ENCODE measurements at places on chromosomes 11 and 22.
A peak's percentile ranks its signal among the peaks of the same experiment; 100 is the strongest.

DNA sequence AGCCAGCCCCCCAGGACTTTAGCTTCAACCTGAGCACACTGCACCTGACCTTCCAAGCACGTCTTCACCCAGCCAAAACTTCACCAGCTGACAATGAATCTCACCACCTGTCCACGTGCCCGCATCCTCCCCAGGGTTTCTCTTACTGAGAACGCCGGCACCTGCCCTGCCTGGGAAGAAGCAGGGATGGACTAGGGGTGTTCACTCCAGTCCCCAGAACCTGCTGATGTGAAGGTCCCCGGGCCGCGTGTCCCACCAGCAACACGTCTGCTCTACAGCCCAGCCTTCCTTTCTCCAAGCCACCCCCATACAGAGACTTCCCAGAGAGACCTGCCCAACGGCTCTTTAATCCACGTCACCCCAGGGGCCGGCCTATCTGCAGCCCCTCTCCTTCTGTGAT is 12.8 kb downstream of the CPT1A start:
- DNase-seq, result no peak

DNA sequence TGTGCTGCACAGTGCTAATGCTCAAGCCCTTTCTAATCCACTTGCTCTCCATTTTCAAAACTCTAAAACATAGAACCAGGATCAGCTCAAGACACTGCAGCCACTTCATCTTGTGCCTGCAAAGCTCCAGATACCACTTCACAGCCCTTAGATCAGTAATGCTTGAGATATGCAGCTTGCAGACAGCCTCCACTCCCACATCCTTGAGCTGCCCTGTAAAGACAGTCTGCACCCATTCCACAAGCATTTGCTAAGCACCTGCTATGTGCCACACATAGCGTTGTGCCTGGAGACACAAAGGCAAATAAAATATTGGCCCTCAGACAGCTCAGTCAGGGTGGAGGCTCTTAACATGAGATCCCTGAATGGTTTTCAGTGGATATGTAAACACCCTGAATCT is 192.5 kb upstream of the SNX19 start:
- no peak for DNase-seq

DNA sequence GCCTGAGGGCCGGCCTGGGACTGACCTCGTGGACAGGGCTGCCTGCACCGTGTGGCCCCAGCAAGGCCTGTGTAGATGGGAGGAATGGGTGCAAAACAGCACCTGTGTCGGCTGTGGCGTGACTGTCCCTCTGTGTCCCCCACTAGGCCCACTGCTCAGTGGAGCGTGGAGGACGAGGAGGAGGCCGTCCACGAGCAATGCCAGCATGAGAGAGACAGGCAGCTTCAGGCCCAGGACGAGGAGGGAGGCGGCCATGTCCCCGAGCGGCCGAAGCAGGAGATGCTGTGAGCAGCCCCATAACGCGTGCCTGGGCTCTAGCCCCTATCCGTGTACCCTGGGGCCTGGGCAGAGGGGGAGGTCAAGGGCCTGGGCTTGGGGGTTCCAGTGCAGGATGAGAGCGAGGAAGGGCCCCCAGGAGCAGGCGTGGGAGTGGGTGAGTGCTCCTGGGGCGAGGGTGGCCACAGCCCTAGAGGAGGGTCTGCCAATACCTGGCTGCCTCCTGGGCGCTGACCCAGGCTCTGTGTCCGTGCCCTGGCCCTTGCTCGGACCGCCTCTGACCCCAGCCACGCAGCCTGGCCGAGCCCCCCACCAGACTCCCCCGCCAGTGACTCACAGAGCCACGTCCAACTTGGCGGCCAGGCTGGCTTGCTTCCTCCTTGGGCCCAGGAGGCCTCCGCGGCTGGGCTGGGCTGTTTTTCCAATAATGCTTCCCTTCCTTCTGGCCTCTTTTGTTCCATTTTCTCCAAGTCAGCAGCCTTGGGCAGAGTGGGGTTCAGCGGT is 11.6 kb downstream of the PRR33 start:
- no peak for DNase-seq

DNA sequence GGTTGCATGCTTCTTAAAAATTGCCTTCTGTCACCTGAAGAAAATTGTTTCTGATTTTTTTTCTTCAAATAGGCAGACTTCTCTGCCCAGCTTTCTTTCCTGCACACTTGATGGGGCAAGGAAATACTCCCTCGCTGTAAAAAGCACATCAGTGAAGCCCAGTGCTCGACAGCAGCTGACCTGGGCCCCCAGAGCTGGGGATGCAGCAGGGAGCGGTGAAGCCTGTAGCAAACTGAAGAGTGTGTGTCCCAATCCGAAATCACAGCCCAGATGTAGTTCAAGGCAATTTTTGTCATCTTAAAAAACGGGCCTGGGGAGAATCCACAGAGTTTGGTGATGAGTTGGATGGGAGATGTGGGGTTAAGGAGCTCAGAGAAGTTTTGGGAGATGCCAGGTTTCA is 27.0 kb upstream of the MPPED1 start:
- no peak for DNase-seq

GRCh38 chr11:134460062-134460561 is 48.1 kb upstream of the B3GAT1 start:
- no peak for DNase-seq

DNA sequence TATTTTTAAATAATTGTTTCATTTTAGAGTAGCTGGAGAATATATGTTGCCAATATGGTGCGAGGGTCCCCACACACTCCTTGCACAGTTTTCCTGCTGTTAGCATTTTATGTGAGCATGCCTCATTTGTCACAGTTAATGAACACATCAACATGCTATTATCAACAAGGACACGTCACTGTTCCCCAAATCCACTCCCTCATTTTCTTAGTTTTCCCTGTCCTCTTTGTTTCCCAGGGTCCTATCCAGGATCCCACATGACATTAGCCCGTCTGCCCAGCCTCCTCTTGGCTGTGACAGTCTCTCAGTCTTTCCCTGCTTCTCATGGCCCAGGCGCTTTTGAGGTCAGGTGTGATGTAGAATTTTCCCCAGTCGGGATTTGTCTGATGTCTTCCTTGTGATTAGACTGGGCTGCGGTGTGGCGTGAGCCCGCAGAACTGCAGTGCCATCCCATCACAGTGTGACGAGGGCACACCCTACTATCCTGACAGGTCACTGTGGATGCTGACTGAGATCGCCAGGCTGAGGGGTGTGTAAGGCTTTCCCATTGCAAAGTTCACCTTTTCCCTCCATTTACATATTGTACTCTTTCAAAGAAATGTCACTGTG is 450.6 kb upstream of the B3GAT1 start:
- DNase-seq, result no peak

DNA sequence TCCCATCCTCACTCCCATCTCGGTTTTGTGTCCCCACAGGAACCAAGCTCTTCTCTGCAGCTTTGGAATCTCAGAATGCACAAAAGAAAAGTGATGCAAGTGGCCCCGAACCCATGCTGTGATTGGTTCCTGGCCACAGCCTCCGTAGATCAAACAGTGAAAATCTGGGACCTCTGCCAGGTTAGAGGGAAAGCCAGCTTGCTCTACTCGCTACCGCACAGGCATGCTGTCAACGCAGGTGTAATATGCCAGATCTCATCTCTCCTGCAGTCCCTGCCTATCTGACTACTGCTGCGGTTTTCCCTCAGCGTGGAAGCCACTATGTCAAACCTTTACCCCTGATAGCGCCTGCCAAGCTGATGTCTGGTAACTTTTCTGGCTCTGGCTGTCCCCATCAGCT is 200.5 kb upstream of the LRRC4C start:
- DNase-seq, result no peak

DNA sequence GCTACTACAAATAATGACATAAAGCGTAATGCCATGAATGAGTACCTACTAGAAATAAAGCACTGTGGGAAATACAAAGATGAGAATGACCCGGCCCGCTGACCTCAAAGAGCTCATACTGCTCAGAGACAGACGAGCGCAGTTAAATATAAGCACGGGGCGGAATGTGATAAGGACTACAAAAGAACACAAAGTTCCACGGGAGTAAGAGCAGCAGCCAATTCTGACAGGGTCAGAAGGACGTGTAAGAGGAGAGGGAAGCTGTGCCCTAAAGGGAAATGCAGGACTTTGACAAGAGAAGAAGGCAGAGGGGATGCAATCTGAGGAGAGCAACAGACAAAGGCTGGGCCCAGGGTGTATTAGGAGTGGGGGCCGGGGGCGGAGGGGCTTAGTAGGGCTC is 314.6 kb downstream of the LARGE1 start:
- DNase-seq, result no peak

GRCh38 chr22:21972293-21972779 is 10.3 kb downstream of the TOP3B start:
- no peak for DNase-seq

GRCh38 chr11:99693941-99694492 is 673.3 kb downstream of the CNTN5 start:
- no peak for DNase-seq

DNA sequence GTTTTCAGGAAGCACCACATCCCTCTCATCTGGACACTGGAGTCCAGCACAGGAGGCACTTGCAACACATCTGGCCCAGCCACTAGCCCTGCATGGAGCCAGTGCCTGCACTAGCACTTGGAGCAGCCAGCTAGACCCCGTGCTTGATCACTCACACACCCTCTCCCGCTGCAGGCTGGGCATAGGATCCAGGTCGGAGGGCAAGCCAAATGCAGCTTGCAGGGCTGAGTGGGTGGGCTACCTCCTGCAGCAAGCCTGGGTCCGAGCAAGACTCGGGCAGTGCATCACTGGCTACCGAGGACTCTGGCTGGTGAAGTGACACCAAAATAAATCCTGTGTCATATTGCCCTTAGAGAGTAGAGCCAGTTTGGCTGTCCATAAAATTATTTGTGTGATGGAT is 1795.4 kb downstream of the LRRC4C start:
- no peak for DNase-seq

GRCh38 chr11:122253589-122254231 is 137.7 kb upstream of the BLID start:
- DNase-seq, result no peak

- no peak for DNase-seq
Observed at GRCh38 chr11:65218446-65218845, 36.7 kb downstream of the CAPN1 start.

DNA sequence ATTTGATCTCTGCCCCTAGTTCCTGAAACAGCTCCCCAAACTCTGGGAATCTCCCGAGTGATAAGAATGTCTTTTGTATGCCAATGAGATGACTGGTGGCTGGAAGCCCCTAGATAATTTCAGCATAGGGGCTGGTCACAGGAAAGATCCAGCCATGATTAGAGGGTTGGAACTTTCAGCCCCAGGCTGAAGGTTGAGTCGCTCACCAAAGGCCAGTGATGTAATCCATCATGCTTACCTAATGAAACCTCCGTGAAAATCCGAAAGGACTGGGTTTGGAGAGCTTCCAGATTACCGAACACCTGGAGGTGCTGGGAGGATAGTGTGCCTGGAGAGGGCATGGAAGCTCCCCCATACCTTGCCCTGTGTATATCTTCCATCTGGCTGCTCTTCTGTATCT is 26.0 kb downstream of the LRRC32 start:
- no peak for DNase-seq

DNA sequence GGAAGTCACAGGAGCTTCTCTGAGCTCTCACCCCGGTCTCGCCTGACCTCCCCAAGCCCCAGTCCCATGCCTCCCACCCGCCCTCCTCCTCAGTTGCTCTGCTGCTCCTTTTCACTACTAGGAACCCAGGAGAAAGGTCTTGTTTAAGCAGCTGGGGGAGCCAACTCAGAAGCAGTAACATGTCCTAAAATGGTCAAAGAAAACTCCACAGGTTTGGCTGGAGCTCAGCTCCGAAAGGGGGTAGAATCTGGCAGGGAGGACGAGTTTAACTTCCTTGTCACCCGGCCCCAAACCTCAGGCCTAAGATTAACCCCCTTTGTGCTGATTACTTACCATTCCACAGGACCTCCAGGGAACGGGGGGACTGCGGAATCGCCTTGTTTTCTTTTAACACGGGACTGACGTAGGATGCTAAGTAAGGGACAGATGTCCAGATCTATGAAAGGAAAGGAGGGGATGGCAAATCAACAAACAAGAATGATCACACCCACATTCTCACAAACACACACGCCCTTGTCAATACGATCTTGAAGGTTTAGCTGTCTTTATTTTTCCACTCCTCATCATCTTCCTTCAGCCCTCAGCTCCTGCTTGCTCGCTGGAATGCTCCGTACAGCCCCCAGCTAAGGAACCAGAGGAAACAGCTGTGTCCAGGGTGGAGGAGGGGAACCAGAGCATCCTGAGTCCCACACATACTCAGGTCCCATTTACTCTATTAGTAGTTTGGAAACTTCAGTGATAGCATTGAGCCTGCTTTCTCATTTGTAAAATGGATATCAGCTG is 13.5 kb downstream of the PCSK7 start:
- DNase-seq, result no peak

DNA sequence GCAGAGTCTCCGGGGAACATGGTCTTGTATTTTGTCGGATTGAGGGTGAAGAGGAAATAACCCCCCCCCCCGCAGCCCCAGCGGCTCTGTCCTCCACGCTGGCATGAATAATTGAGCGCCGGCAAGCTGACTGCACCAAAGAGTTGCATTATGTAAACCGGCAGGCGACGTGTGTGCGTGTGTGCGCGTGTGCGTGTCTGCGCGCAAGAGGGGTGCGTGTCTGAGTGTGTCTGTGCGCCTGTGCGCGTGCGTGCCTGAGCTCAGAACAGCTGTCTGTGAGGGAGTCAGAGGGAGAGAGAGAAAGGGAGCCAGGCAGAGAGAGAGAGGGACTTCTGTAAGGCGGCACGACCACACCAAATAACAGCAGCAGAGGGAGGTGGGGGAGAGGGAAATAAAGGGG is 94.4 kb downstream of the SCN3B start:
- no peak for DNase-seq

- no peak for DNase-seq
Observed at GRCh38 chr11:18063125-18063524, 17.1 kb upstream of the TPH1 start.

DNA sequence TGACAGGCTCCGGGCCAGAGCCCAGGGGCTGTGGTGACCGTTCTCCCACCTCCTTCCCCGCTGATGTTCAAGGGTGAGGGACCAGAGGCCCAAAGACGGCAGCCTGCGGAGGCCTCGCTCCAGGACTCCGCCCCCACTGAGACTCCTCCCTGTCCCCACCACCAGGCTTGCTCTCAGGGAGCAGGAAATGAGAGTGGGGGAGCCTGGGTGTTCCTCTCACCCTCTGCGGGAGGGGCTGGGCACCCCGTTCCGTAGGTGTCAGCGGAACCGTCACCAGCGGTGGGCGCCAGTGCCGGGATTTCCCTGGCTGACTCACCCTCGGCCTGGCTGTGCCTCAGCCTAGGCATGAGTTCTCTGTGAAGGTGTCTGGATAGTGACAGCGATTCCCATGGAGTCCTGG is 15.7 kb downstream of the DAGLA start:
- DNase-seq, result no peak

- no peak for DNase-seq
Observed at GRCh38 chr22:19214078-19214473, 35.5 kb upstream of the SLC25A1 start.

GRCh38 chr11:108788565-108789199 is 123.8 kb downstream of the DDX10 start:
- DNase-seq, result peak; percentile 38

DNA sequence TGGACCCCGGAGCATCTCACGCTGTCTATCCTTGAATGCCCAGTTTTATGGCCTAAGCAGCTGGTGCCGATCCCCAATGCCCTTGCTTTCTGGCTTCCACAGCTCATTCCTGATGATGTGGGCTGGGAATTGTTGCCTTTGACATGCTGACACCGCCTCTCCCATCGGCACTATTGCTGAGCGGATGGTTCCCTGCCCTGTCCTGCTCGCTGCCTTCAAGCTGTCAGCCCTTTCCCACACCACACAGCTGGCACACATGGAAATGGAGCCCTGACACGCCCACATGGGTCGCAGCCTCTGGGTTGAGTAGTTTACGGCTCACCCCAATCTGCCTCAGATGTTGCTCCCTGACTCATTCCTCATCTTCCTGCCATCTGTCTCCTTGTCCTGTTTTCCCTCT is 110.2 kb upstream of the SESN3 start:
- no peak for DNase-seq
